Fibroblast of skin of right biceps (primary cell): ENCODE measurements at places on chromosomes 11 and 22.
A peak's percentile ranks its signal among the peaks of the same experiment; 100 is the strongest.

GRCh38 chr11:1336836-1337646, 27.6 kb upstream of the TOLLIP start:
- DNase-seq = peak; percentile 3

DNA sequence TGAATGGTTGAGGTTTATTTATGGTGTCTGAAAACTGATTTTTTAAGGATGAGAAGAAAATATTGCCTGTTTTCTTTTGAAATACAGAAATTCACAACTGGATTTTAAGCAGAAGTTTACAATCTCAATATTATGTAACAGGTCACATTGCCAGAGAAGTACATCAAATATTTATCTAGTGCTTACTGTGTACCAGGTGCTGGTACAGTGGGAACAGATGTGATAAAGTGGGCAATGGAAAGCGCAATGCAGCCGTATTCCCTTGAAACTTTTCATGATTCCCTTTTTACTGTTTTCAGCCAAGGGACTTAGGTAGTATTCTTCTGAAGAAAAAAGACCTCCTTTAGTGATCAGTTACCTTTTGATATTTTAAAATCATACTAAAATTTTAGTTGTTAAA, 49.6 kb downstream of the TTC17 start:
- no peak for DNase-seq

- no peak for DNase-seq
Measured at GRCh38 chr22:37337204-37337943, 55.1 kb downstream of the CYTH4 start.

- no peak for DNase-seq
Measured at GRCh38 chr11:124380585-124380984, 3.7 kb downstream of the OR8B2 start.

GRCh38 chr22:42819412-42820044, 37.5 kb downstream of the ARFGAP3 start:
- no peak for DNase-seq

DNA sequence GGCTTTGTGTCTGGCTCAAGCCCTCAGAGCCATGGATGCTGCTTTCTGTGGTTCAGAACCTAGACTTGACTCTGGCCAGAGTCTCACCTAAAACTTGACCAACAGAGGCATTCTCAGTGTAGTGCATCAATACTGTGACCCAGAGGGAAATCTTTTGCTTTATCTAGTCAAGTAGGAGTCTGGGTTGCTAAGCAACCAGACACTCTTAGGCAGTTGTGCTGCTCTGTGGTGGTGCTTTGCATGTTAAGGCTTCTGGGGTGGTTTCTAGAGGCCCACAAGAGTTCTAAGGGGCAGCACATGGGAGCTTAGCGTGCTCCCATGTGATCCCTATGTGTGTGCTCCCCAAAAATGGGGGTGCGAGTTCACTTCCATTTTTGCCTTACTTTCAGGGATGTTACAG, 224.6 kb upstream of the PLET1 start:
- no peak for DNase-seq

GRCh38 chr22:21455334-21456089, 11.7 kb upstream of the TMEM191C start:
- DNase-seq = no peak

DNA sequence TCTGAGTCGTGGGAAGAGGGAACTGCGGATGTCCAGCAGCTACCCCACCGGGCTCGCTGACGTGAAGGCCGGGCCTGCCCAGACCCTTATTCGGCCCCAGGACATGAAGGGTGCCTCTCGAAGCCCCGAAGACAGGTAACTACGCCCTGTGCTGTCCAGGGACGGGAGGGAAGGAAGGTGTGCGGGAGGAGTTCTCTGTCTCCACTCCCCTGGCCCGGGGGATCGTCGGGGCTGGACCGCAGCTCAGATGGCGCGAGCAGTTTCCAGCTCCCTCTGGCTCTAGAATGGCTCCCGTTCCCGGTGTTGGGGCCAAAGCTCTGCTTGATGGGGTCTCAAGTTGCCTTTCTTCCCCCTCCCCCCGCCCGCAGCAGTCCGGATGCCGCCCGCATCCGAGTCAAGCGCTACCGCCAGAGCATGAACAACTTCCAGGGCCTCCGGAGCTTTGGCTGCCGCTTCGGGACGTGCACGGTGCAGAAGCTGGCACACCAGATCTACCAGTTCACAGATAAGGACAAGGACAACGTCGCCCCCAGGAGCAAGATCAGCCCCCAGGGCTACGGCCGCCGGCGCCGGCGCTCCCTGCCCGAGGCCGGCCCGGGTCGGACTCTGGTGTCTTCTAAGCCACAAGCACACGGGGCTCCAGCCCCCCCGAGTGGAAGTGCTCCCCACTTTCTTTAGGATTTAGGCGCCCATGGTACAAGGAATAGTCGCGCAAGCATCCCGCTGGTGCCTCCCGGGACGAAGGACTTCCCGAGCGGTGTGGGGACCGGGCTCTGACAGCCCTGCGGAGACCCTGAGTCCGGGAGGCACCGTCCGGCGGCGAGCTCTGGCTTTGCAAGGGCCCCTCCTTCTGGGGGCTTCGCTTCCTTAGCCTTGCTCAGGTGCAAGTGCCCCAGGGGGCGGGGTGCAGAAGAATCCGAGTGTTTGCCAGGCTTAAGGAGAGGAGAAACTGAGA, 1.4 kb downstream of the ADM start:
- peak; percentile 43 for DNase-seq

GRCh38 chr11:116731821-116732220, 41.0 kb downstream of the BUD13 start:
- DNase-seq = no peak

- no peak for DNase-seq
Measured at GRCh38 chr11:126978165-126978564, 22.4 kb downstream of the KIRREL3 start.

DNA sequence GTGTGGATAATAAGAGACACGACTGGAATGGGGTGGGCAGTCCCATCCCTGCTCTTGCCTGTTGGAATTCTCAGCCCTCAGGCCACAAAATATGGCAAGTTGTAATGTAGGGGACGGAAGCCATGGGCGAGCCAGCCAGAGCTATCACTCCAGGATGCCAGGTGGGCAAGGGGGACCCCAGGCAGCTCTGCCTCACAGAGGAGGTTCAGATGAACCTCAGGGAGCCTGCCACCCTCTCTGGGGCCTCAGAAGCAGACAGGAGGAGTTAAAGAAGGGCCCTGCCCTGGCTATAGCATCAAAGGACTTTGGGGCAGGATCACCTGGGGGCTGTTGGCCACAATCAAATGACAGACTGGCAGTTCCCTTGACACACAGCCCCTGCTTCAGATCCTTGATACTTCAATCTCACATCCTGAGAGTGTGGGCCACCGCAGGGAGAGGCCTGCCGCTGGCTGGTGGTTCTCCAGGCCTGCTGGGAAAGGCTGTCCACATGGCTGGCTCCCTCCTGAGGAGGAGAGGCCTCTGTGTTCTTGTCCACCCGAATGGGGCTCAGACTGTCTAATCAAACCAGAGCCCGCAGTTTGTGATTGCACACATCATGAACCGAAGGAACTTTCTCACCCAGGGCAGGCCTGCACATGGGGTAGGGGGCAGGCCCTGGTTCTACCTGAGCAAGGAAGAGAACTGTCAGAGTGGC, 31.4 kb downstream of the IGLL1 start:
- DNase-seq = no peak

GRCh38 chr11:57619331-57619730, 21.8 kb downstream of the SERPING1 start:
- DNase-seq = no peak

- no peak for DNase-seq
Measured at GRCh38 chr11:95091663-95092180, 2.1 kb downstream of the ENDOD1 start.

DNA sequence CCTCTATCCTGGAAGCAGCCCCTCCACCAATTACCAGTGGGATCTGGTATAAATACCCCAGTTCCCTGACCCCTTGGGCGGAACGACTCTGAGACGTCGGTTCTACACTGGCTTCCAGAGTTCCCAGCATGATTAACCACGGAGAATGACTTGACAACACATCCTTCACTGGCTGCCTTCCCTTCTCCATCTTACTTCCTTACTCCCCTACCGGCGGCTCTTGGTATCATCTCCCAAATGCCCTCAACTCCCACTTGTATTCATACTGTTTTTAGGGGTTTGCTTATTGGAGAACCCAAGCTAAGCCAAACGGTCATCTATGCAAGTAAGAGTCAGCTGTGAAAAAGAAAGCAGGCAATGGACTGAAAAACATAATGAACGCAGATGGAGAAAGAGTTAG, 56.1 kb downstream of the APOL3 start:
- DNase-seq = no peak

GRCh38 chr22:39598017-39598965, 27.7 kb downstream of the CACNA1I start:
- DNase-seq = no peak

GRCh38 chr22:19271856-19272535, 19.5 kb downstream of the CLTCL1 start:
- no peak for DNase-seq

GRCh38 chr11:15558513-15559181, 443.9 kb downstream of the INSC start:
- no peak for DNase-seq
